ENCODE measurements at places on chromosomes 2 and 18. TPM values are rescaled to one million over a fixed set of nuclear protein-coding genes. Genes with fewer than 3 reads are reported as not detected.

GRCh38 chr18:45825258-45826044 lies at the start of gene SIGLEC15:
SIGLEC15 (plus strand) TSS chr18:45825675; CDS start chr18:45825729, 54 bp downstream.
- no peak for DNase-seq

GRCh38 chr2:150917961-150918713 lies 343.5 kb downstream of the RBM43 start:
- no peak for DNase-seq

GRCh38 chr18:46832849-46833248 lies 76.0 kb upstream of the ST8SIA5 start:
- no peak for DNase-seq

- no peak for DNase-seq
These were observed 146.4 kb downstream of the RAB3GAP1 start for GRCh38 chr2:135198481-135198880.

RPRD1A gene
- total RNA-seq: 41.3 TPM

SLC20A1 gene
- total RNA-seq: 22.1 TPM

OST4 gene
- total RNA-seq: 279 TPM
